ENCODE measurements at places on chromosomes 2 and 18.

GRCh38 chr2:140658760-140659692, 1471.8 kb downstream of the LRP1B start:
- DNase-seq, result no peak

DNA sequence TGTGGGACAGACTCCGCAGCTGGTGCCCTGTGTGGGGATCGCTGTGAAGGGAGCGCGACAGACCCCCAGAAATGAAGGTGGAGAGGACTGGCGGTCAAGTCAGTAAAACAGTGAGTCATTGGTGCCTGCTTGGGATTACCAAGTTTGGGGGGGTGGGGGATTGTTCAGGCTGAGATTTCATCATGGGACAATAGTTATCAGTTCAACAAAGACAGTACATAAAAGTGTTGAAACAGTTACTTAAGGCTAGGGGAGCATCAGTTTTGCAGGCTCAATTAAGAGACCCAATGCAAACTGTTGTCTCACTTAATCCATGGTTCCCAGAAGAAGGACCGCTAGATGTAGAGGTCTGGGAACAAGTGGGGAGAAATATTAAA, 42.4 kb upstream of the PDK1 start:
- no peak for DNase-seq

DNA sequence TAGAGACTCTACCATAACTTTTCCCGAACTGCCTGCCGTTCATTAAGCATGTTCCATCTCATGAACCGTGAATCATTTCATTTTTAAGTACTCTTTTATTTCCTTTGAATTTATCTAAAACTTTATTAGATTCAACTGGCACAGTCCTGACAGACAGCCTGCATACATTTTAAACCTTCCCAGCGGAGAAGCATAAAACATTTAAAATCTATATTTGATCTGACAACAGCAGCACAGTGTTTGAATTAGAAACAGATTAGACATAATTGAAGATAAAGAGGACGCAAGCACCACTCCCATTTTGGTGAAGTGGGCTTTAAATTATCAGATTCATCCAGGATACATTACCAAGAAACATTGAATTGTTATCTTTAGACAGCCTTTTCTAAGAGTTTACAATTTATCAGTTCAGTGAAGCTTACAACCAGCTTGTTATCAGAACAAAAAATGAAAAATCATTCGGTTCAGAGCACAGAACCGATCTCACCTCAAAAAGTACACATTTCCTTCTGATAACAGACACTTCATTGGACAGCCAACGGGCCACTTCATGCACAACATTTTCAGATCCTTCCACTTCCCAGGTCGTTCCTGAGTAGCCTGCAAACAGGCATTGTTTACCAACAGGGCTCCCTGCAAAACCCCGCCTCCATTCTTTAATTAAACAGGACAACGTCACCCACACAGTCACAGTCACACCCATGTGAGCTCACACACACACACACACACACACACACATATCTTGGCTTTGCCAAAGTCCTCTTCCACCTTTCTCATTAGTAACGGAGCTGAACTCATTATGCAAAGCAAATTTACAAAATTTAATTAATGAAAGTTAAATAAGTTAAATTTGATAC, 171.2 kb downstream of the SP3 start:
- no peak for DNase-seq

DNA sequence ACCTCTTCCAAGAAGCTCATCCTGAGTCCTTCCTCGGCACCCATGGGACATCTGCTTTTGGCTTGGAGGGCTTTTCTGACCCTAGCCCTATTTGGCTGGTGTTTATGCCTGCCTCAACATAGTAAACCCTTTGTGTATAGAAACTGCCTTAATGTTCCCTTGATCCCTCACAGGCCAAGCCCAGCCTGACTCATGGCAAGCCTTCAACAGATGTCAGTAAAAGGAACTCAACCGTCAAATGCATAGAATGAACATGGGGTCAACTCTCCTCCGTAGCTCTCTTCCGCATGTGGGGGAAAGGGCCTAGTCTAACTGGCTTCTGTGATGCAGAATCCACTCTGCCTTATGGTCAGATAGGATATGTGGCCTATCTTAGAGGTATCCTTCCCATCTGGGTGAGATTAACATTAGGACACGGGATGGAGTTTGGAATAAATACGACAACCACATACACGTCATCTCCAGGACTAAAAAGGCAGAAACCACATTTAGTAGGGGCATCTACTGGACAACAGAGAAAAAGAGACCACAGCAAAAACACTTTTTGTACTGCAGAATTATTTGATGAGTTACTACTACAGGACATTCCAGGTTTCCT, 2.5 kb upstream of the NPAS2 start:
- no peak for DNase-seq

DNA sequence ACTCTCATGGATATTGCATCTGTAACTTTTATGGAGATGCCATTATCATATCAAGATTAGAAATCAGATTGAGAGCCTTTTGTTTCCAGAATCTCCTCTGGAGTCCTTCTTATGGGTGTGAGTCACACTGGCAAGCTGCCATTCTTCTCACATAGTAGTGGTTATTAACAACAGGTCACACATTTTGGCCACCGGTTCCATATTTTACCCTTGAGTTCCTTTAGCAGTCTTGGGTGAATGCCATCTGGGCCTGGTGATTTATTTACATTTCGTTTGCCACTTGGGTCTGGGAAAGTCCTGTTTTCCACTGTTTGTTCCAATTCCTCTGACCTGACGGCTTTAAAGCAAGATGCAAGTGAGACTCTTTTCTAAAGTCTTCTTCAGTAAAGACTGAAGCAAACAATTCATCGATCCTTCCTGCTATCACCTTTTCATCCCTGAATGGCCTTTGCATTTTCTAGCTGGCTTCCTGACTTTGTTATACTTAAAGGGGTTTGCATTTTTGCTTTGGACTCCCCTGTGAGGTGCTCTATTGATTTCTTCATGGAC, 80.5 kb upstream of the CAVIN2 start:
- peak; percentile 18 for DNase-seq

DNA sequence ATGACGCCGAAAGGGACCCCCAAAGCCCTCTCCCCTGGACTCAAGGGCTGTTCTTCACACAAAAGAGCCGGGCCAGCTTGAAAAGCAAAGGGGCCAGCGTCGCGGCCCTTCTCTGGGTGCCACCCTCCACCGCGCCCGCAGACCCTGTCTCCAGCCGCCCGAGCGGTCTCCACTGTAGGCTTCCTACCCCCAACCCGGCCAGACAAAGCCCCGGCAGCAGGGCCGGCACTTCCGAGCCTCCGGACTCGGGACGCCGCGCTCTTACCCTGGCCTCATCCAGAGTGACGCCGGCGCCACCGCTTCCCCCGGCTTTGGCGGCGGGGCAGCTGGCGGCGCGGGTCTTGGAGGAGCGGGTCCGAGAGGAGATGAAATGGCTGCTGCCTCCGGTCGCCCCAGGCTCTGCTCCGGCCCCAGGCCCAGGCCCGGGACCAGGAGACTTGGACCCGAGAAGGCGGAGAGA, 603 bp downstream of the ATAD2B start:
- DNase-seq, result no peak

DNA sequence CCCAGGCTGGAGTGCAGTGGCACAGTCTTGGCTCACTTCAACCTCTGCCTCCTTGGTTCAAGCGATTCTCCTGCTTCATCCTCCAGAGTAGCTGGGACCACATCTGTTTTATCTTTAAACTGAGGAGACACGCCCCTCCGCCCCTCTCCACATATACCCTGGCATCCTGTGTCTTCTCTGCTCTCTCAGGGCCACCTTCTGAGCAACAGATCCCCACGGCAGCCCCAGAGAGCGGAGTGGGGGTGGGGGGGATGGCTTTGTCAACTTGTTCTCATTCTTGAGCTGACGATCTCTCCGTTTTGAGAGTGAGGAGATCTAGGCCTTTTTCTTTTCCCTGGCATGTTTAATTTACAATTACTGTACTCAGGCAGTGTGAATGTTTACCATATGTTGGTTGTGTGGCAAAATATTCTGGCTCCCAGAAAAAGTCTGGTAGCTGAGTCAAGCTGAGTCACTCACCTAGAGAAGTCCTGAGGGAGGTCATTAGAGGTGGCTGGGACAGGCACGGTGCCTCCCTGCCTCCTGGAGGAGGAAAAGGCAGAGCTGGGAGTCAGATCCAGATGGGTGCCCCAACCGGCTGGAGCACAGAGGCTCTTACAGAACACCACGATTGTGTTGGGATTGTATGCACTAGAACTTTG, 19.5 kb upstream of the ID2 start:
- DNase-seq, result no peak

DNA sequence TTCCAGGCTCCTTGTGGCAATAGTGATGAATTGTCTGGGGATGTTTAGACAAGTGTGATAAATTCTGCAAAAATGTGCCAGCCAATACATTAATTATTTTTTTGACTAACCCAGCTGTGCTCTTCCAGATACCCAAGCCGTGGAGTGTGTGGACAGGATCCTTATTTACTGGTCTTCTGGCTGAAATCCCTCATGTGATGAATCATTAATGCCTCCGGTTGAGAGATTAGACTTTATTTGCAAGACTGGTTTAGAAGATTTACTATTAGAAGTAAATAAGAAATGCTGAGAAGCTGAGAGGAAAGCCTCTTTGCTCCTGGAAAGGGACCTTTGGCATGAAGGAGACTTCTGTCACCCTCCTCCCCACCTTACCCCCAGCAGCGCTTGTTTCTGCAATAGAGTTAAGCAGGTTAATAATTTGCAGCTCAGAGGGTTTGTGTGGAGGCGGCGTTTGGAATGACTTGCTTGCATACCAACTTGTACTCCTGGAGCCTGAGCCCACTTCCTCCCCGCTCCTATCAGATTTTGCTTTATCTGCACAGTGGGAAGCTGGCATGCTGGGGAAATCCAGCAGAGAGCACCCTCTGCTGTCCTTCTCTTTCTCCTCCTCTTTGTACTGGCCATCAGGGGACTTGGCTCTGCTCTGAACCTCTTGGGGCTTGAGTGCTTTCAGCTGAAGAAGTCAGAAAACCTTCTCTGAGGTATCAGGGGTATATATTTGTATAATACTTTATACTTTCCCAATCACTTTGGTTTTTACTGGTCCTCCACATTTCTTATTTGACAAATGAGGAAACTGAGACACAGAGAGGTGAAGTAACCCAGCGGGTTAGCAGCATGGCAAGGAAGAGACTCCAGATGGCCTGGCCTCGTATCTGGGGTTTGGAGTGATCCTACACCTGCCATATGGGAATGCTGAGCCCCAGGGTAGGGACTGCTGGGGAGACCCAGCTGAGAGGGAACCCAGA, 16.3 kb downstream of the SLC3A1 start:
- no peak for DNase-seq

- no peak for DNase-seq
These were observed 24.8 kb upstream of the FOSL2 start for GRCh38 chr2:28367667-28368356.

GRCh38 chr2:17538844-17539554, 1.5 kb upstream of the VSNL1 start:
- peak; percentile 11 for DNase-seq

- DNase-seq, result no peak
These were observed 48.6 kb upstream of the SEC11C start for GRCh38 chr18:59090966-59091603.

GRCh38 chr2:45496869-45497268, 114.2 kb downstream of the SRBD1 start:
- DNase-seq, result no peak

DNA sequence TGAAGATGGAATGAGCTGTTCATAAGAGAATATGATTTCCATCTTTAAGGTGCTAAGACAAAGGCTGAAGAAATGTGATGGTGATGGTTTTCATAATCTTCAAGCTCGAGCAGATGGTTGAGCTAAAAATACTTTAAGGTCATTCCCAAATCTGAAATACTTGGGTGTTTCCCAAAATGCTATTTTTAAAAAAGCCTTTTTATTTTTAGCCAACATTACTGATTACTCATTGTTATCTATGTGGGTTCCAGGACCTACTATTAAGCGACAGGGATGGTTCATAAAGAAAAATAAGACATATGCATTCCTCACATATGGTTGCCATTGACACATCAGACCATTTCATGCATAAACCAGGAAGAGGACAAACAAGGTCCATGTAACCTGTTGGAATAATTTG, 298.5 kb downstream of the PLCL1 start:
- no peak for DNase-seq

DNA sequence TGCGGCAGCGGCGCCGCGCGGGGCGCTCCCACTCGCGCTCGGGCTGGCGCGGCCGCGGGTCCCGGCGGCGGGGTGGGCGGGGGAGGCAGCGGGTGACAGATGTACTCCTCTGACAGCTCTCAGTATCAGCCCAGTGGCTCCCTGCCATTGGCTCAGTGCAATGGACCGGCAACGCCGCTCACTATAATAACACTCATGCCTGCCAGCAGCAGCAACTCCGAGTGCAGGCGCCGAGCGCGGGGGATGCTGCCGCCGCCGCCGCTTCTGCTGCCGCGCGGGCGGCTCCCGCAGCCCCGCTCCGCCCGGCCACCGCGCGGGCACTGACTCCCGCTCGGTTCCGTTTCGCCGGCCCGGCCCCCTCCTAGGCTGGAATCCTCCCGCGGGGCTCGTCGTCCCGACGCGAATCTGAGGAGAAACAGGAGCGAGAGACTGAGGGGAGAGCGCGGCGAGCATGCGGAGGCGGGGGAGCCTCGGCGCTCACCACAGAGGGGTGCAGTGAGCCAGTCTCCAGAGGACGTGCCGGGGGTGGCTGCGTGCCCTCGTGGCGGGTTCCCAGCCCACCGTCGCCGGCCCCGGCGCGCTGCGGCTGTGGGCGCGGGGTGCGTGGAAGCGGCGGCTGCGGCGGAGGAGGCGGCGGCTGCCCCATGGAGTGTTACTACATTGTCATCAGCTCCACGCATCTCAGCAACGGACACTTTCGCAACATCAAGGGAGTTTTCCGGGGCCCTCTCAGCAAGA, at the start of gene ZNF804A:
Gene ZNF804A, plus strand, starts transcription at position 214 of the 738 bp plus-strand sequence. Its CDS starts 431 bp downstream, at position 645.
- DNase-seq, result no peak

DNA sequence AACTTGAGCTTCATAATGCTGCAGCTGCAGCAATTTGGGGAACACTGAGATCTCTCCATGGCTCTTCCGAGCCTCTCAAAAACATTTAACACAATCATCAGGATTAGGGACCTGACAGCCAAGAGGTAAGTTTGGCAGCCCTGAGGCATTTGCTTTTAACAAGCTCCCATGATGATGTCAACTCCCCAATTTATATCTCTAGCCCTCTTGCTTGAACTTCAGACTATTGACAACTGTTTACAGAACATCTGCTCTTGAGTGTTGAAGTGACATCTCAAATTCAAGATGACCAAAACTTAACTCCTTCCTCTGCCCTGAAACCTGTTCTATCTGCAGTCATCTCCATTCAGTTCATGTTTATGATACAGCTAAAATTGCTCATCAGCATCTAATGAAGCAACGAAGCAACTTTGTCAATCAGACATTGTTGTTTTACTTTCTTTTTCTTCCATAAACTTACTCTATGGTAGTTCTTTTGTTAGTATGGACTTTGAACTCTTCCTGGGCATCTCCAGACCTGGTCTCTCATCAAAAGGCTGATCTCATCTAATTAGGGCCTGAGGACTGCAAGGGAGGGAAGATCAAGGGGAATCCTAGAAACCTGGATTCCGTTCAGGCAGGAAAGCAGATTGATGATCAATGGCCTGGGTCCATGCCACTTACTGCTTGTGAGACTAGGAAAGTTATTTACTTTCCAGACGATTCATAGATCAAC, 48.1 kb downstream of the SEMA4F start:
- DNase-seq, result no peak

GRCh38 chr2:36706021-36706876, 9.7 kb downstream of the VIT start:
- DNase-seq, result no peak

Measured in brain pericyte (primary cell).